ENCODE measurements at places on chromosomes 2 and 18.

DNA sequence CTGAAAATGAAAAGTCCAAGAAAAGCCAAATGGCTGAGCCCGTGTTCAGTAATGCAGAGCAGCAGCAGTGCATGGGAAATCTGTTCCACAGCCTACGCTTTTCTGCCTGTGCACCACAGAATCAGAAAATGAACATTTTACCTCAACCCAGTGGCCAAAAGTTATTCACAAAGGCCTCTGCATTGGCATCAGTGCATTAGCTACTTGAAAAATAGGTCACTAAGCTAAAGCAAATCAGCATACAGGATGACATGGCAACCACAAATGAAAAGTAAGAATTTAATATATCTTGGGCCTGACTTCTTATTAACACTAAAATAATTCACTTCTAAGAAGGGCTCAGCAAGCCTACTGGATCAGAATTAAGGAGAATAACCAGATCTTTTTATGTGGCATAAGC lies 1145.3 kb upstream of the CHAC2 start:
- no peak for DNase-seq

DNA sequence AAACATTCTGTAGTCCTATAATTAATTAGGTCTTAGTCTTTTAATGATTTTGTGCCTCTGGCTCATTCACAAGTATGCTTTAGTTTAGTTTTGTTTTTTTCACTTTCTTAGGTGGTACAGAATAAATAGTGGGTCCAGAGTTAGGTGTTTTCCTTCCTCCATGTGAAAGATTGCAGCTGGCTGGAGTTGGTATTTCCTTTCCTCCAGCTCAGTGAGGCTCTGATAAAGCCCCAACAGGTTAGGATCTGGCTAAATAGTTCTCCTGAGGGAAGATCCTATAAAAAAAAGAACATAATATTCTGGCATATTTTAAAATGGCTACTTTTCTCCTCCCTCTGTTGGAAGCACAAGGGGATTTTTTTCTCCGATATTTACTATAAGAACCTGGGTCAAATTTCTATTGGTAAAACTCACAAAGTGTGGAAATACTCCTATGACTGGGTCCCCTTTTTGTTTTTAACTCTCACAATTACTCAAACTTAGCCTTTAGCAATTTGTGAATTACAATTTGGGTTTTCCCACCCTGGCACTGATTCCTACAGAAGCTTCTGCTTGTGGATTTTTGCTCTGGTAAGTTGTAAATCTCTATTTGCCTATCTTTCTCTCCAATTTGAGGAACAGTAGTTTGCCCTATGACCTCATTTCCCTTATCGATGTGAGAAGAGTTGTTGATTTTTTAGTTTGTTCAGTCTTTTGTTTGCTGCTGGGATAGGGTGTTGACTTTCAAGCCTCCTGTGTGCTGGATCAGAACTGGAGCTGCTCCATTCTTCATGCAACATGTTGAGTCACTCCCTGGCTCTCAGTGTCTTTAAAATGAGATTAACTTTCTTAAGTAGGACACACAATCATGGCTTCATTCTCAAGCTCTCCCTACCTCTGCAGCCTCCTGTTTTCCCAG lies 500.9 kb downstream of the RNF144A start:
- DNase-seq: no peak

DNA sequence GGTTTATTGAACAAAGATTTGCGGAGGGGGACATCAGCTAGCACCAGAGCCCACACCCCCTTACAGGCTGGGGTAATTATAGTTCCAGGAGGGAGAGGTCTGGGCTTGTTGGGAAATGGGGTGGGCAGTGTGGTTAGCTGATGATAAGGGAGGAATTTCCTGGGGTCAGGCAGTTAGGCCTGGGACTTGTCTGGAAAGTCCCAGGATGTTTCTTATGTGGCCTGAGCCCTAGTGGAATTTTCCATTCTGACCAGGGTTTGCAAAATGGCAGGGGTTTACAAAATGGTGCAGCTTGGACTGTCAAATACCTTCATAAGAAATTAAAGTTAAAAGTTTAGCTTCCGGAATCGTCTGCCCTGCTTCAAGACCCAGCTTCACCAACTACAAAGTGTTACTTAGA lies 199.1 kb downstream of the FBXO15 start:
- DNase-seq: no peak

GRCh38 chr2:71464389-71464788 lies 11.0 kb downstream of the DYSF start:
- no peak for DNase-seq

DNA sequence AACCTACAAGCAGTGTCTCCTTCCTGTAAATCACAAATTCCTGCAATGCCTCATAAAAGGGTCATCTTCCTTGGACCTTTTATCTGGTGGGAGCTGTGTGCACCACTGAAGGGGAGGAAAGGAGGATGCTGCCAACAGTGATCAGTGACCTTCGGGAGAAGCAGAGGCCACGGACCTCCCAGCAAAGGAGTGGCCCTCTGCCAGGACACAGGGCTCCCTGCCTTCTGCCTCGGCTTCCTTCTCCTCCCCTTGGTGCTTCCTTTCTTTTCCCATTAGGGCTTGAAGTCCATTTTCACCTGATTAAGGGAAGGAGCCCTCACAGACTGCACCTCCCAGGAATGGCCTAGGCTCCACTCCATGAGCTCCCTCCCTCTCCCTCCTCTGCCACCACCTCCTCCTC lies 85.3 kb upstream of the ITGA6 start:
- no peak for DNase-seq

- no peak for DNase-seq
Measured at GRCh38 chr2:234373060-234373459, 123.8 kb downstream of the ARL4C start.

- no peak for DNase-seq
Measured at GRCh38 chr18:36660311-36660710, 168.5 kb downstream of the TPGS2 start.

- no peak for DNase-seq
Measured at GRCh38 chr2:211457325-211457724, 900.9 kb downstream of the CPS1 start.

DNA sequence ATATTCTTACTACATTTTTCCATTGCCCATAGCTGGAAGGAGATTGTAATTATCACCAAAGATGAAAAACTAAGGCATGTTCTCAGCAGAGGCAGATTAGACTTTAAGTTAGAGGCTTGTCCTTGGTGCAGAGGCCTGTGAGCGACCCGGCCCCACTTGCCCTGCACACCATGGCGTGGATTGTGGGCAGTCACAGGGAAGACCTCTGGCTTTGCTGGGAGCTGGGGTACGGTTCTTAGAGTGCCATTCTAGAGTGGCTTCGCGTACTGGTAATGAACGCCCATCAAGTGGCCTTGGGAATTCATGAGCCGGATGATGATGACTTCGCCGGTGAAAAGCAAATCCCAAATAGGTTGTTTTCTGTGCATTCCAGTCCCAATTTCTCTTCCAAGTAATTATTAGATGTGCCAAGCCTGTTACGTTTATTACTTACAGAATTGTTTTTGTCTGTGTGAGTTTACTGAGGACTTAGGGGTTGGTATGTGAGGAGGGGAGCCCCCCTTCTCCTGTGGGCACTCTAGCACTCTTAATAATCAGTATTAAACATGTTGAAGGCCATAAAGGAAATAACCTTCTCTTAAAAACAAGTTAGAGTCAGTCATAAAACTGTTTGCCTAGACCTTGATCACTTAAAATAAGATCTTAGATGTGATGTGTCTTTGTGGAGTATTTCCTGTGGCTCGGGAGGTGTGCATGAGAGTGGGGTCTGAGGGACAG lies 90.6 kb downstream of the LDLRAD4 start:
- DNase-seq: no peak

DNA sequence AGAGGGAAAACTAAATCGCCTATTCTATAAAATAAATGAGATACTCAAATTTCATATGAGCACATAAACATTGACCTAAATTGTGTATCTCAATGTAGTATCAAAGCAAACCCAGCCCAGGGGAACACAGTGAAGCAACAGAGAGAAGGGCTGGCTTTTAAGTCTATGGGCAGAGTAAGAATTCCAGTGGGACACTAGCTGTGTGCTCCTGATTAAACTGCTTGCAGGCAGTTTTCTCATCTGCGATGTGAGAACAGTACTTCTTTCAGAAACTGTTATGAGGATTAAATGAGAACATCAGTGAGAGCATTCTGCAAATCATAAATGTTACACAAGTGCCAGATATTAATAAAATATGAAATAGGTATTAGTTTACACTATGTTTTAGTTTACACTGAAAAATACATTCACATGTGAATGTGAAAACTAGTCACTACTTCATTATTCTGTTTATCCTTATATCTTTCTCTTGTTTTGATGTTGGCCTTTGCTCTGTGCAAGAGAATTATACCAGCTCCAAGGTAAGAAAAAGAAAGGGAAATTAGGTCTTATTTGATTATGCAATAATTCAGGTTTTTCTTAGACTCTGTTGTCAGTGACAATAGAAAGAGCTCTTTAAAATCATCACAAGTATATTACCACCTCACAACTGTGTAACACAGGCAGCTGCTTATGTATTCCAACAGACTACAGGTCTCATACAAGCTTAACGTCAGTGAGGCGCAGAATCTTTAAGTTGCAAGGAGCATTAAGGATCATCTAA lies 47.5 kb downstream of the GAREM1 start:
- no peak for DNase-seq

GRCh38 chr2:226183550-226183949 lies 616.1 kb downstream of the IRS1 start:
- no peak for DNase-seq
